ENCODE measurements at places on chromosomes 4 and X.

GRCh38 chr4:128940971-128941370, 131.5 kb downstream of the JADE1 start:
- no peak for DNase-seq

DNA sequence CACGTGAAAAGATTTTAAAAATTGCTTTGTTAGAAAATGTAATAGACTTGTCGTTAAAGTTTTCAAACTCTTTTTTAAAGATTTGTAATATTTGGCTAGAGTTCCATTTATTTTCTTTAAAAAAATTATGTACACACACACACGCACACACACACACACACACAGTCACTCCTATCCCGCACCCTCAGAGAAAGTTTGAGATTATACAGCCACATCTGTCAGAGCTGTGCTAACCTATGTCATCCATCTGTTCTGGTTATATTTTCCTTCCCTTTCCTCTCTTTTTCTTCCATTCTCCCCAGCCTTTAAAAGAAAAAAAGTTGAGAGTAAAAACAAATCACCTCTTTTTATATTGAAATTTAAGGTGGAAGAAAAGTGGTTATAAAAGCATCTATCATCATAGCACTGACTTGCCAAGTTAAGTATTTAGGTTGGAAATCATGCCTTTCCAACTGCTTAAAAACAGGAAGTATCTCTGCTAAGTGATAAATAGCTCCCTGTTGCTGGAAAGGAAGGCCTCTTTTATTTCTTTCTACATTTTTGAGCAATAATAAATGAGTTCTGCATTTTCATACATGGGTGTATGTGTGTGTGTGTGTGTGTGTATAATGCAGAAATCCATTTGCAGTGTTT, 163.3 kb upstream of the SPRY1 start:
- no peak for DNase-seq

DNA sequence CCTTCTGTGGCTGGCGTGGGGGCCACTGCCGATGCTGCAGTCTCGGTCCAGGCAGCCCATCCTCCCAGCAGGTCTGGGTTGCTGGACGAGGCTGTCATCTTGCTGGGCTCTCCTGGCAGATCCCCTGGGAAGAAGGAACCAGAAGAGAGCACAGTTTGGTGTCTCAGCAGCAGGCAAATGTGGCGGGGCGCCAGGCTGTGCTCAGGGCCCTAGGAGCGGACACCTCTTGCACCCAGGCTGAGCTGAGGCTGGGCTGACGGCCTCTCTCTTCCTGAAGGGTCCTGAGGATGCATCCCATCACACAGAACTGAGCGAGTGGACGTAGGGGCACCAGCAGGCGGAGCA, 39.2 kb upstream of the CPLX1 start:
- no peak for DNase-seq

DNA sequence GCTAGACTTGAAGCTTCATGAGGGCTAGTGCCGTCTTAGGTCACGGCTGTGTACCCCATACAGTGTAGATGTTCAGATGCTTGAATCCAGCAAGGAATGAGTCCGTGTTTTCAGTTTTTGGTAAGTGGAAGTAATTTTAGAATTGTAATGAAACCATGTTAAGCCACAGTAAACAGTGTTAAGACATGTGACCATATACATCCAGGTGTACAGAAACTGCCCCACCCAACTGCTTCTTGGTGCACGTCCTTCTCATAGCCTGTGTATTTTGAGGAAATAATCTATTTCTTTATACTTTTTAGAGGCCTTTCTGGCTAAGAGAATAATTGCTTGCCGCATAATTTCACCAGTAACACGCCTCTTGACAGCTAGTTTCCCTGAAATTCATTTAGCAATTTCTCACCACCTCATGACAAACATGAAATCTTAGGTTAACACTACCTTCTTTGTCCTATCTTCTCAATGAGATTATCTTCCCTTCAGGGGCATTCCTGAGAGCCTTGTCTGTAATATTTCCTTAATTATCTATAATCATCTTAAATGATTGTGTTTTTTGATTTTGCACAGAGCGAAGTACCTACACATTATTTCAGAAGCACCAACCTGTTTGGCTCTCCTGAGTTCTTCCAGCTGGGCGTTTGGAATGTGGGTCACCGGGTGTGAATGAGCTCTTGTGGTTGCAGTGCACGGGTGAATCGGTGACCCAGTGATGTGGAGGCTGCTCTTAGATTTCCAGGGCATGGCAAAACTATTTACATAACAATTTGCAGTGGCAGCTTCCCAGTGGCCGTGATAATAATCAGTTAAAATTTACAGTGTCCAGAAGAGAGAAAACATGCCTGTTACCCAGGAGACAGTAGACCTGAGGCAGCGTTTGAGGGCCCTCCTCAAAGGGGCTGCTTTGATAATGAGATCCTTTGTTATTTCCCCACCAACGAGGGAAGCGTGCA, 50.2 kb upstream of the TADA2B start:
- no peak for DNase-seq

DNA sequence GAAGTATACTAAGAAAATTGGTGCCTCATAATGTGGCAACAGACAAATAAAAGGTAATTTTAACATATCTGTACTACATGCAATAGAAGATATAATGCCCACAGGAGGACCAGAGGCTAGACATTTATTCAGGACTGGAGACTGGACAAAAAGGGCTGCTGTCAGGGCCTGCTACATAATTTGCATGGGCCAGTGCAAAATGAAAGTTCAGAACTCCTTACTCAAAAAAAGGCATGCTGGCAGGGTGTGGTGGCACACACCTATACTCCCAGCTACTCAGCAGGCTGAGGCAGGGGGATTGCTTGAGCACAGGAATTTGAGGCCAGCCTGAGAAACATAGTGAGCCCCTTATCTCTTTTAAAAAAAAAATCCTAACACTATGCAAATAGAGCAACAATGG, 12.4 kb upstream of the MAOA start:
- DNase-seq: no peak

DNA sequence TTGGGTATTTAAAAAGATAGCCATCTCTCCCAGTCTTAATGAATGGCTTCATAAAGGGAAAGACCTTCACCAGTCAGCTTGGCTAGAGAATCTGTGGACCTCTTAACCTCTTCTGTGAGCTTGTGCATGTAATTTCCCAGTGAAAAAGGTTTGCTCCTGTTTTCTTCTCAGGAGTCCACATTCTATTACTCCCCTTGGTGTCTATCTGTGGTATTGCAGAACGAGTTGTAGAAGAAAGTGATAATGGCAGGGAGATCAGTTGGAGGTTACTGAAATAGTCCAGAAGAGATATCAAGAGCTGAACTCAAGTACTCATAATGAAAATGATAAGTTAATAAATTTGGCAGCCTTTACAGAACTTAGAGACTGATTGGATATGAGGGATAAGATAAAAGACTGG, 16.5 kb upstream of the VAMP7 start:
- no peak for DNase-seq

DNA sequence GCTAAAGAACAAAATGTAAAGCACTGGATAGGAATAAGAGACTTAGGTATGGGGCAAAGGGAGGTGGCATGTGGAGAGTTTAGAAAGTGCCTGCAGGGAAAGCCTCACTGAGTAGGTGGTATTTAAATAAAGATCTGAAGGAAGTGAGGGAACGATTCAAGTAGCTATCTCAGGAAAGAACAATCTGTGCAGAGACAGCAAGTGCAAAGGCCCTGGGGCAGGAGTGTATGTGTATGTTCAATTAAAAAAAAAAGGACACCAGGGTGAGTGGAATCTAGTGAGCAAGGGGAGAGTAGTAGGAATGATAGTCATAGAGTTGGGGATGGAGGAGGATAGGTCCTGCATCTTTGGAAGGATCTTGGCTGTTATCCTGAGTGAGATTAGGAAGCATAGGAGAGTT, 779.9 kb upstream of the FTHL17 start:
- no peak for DNase-seq

- DNase-seq: no peak
These were observed 83.6 kb upstream of the PGRMC2 start for GRCh38 chr4:128371001-128371777.

GRCh38 chrX:124548571-124548970, 202.2 kb downstream of the SH2D1A start:
- DNase-seq: no peak

GRCh38 chr4:118941799-118942198, 53.1 kb downstream of the SYNPO2 start:
- DNase-seq: peak; percentile 24
